ENCODE measurements at places on chromosomes 16 and 17. TPM values are rescaled to one million over a fixed set of nuclear protein-coding genes. Genes with fewer than 3 reads are reported as not detected.
A peak's percentile ranks its signal among the peaks of the same experiment; 100 is the strongest.

GRCh38 chr17:45660474-45660873 is 123.6 kb upstream of the CRHR1 start:
- DNase-seq, result no peak

GRCh38 chr16:10646581-10647263 is 48.0 kb downstream of the TEKT5 start:
- DNase-seq, result no peak

GRCh38 chr16:67161595-67162058 is 1.9 kb downstream of the FBXL8 start:
- DNase-seq, result no peak

- DNase-seq, result peak; percentile 7
Measured at GRCh38 chr17:83173914-83174361, 94.5 kb downstream of the METRNL start.

DNA sequence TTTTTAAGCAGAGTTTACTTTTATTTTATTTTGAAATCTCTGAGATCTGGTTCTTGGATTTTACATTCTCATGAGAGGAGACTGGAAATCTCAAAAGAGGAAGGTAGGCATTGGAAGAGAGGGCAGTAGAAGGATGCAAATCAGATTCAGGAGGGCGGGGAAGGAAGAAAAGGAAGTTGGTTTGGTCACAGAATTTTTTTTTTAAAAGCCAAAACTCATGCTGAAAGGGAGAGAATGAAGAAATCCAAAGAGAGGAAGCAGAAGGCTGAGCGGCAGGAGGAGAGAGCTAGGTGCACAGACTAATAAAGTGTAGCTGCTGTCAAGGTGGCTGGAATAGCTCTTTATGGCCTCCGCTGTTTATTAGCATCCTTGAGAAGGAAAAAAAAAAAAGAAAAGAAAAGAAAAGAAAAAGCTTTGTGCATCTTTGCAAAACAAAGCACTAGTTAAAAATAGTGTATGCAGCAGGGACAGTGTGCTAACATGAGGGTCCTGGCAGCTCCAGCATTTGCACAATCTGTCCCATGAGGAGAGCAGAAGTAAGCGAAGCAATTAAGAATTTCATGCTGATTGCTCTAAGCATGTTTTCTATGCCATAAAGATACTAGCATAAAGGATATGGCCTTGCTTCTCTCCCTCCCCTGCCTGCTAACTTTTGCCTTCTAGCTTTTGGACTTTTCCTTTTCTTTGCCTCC is 194.2 kb downstream of the ZFHX3 start:
- DNase-seq, result no peak

DNA sequence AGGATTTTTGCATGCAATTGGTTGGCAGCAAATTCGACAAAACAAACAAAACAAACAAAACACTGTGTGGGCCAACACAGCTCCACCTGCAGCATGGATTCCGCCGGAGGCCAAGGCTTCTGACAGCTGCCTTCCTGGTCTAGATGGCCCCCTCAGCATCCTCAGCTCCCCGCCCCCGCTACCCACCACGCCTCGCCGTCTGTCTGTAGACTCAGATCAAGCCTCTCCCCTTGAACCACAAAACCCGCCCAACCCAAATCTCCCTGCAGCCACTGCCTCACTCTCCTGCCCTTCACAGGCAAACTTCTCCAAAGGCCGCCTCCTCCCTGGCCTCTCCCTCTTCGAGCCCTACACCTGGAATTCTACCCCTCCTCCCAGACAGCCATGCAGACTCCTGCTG is 57.9 kb downstream of the RTN4RL1 start:
- peak; percentile 16 for DNase-seq

DNA sequence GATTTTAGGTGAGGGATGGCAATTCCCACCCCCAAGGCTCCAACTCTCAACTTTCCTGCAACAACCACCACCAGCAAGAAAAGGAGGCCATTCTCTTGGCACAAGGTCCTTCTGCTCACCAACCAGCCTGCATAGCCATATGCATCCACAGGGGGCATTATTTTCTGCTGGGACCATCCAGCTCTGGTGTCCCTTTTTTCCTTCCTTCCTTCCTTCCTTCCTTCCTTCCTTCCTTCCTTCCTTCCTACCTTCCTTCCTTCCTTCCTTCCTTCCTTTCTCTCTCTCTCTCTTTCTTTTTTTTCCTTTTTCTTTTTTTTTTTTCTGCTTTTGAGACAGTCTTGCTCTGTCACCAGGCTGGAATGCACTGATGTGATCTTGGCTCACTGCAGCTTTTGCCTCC is 21.1 kb upstream of the COX10 start:
- DNase-seq, result no peak

GRCh38 chr16:88045820-88046303 is 94.6 kb downstream of the BANP start:
- DNase-seq, result no peak

Gene CD79B
- total RNA-seq, result 40.9 TPM

All from activated CD4-positive, alpha-beta memory T cell treated with anti-CD3 and anti-CD28 coated beads for 36 hours (primary cell).